Stimulated activated CD4-positive, alpha-beta T cell treated with anti-CD3 and anti-CD28 coated beads, Interleukin-1b, Interleukin-23, amount 100 ng/mL, for 24 hours (primary cell): ENCODE measurements at places on chromosomes 1 and 21.

GRCh38 chr1:24641646-24642151 is 1.4 kb upstream of the SRRM1 start:
- no peak for DNase-seq

DNA sequence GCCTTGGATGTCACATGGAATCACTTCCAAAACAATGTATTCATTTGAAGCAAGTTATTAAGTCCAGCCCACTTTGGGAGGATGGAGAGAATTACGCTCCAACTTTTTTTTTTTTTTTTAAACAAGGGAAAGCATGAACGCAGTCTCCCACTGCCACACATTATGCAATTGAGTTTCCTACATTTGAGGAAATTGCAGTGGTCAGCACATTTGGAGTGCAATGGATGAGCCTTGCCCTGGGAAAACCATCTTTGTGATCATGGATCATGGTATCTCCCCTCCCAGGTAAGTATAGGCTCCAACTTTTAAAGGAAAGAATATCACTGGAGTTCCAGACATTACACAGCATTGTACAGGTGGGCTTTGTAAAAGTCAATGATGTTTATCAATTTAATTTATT is 26.7 kb downstream of the MAP10 start:
- no peak for DNase-seq

DNA sequence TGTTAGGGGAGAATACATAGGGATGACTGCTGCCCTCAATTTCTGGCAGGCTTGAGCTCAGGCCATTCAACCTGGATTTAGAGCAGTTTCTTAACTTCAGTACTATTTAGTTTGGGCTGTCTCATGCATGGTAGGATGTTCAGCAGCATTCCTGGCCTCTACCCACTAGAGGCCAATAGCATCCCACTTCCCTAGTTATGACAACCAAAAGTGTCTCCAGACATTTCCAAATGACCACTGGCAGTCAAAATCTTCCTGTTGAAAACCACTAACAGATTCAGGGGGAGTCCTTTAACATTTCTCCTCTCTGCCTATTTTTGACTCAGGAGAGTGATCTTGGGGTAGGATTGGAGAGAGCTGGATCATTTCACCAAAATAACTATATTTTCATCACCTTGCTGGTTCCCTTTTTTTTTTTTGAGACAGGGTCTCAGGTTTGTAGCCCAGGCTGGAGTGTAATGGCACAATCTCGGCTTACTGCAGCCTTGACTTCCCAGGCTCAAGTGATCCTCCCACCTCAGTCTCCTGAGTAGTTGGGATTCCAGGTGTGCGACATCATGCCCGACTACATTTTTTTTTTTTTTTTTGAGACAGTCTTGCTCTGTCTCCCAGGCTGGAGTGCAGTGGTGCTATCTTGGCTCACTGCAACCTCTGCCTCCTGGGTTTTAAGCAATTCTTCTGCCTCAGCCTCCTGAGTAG is 8.7 kb downstream of the GNAT2 start:
- DNase-seq: no peak

GRCh38 chr1:100703716-100704115 is 15.8 kb upstream of the VCAM1 start:
- DNase-seq: no peak

DNA sequence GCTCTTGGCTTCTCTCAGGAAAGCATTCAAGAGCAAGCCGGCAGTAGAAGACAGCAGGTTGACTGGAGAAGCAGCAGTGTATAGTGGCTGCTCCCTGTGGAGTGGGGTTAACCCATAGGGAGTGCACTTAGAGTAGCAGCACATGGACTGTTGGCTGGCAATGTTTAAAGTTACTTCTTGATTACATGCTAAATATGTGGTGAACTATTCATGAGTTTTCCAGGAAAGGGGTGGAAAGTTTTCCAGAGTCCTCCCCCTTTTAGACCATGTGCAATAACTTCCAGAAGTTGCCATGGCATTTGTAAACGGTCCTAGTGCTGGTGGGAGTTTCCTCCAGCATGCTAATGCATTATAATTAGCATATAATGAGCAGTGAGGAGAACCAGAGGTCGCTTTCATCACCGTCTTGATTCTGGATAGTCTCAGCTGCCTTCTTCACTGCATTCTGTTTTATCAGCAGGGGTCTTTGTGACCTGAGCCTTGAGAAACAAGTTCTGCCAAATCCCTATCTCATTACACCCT is 131.8 kb downstream of the CCDC185 start:
- DNase-seq: no peak

DNA sequence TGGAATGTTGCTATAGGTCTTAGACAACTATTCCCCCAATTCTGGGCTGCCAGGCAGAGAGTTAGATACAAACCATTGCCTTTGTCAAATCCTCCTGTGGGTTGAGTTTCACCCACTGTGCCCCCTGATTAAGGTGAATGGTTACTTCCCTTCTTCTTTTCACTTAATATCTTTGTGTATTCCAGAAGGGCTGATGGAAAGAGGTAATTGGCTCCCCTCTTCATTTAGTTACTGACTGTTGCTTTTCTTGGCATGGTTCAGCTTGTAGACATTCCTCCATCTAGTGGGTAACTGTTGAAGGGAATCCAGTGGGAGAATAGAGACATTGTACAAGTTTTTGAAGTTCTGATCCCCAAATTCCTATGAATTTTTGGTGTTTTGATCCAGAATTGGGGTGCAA is 43.8 kb upstream of the MACF1 start:
- DNase-seq: no peak
